NCI-H1048 (cell line): ENCODE measurements at places on chromosomes 12 and 14.

DNA sequence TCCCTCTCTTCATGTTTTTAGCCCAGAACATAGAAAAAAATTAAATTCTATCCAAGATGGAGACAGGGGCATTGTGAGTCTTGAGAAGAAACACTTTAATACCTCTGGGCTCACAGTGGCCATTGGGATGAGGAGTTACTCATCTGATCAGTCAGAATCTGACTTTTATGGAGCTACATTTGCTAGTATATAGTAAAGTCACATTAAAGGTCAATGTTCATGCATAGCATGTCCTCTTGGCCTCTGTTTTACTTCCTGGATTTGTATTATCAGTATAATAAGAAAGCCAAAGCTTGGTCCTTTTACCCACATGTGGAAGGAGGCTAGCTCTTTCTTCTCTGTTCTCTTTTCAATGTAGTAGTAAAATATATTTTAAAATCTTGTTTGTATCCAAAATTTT is 93.6 kb upstream of the CNOT2 start:
- DNase-seq = no peak

DNA sequence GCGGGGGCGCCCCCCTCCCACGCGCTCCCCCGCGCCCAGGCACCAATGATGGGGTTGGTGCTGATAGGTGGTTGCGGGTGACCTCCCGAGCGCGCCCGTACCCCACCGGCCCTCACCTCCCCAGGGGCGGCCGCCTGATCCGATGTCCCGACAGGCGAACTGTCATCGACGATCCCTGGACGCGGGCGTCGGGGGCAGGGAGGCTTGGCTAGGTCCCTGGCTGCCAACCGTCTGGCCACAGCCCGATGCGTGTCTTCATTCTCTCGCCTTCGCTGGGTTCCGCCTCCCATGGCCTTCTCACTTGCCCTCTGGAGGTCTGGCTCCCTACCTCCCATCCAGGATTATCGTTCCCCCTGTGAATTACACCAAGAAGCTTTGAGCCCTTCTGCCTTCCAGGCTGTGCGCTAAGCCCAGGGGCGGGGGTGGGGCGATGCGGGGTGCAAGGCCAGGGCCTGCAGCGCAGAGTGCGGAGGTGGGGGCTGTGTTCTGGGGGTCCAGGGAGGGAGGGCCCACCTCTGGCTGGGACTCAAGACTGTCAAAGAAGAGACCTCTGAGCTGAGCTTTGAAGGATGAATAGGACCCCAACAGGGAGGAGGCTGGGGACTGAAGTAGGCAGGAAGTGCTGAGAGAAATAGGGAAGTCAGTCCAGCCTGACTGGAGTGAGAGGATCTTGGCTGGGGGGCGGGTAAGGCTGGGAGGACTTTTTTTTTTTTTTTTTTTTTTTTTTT is 7.7 kb upstream of the RACGAP1 start:
- DNase-seq = no peak

DNA sequence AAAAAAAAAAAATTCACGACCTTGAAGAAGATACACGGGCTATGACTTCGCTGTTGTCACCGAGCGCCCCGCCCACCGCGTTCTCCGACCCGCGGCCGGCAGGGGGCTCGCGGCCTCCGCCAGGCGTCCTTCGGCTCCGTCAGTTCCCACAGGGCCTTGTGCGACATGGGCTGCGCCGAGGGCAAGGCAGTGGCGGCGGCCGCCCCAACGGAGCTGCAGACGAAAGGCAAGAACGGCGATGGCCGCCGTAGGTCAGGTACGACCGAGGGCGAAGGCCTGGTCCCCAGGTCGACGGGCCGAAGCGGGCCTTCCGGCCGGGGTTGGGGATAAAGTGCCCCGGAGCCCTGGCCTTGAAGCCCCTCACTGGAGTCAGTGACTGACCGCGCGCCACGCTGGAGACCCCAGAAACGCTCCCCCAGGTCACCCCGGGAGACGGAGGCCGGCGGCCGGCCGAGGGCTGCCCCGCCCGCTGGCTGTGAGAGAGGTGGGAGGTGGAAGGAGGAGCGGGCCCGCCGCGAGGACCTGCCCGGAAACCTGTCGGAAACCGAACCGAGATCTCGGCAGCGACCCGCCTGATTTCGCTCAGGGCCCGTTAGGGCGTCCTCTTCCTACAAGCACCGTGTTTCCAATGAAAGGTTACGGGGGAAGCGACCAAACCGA is at the start of gene TXNRD1:
TSS of gene TXNRD1 (plus strand) at position 142 of the 660 bp plus-strand sequence. CDS start at position 166, 24 bp downstream.
- no peak for DNase-seq

- DNase-seq = no peak
Observed at GRCh38 chr14:66038618-66039017, 447.6 kb upstream of the CCDC196 start.

GRCh38 chr12:62400135-62400534 is 66.5 kb upstream of the MON2 start:
- DNase-seq = peak; percentile 18

GRCh38 chr14:103362780-103363179 is 22.4 kb upstream of the MARK3 start:
- DNase-seq = no peak

GRCh38 chr14:96053600-96054381 is 14.6 kb downstream of the C14orf132 start:
- DNase-seq = no peak
